ENCODE measurements at places on chromosomes 5 and 9.

DNA sequence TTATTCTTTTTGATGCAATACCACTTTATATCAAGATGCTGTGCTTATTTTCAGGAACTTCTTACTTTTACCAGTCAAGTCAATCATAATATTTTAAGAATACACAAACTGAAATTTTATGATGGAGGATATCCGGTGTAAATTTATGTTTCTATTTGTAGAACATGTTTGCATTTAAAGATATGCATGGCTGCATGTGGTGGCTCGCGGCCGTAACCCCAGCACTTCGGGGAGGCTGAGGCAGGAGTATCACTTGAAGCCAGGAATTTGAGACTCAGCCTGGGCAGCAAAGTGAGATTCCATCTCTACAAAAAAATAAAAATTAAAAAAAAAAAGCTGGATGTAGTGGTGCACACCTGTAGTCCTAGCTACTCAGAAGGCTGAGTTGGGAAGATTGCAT, 73.5 kb upstream of the ALDH1A1 start:
- no peak for DNase-seq

DNA sequence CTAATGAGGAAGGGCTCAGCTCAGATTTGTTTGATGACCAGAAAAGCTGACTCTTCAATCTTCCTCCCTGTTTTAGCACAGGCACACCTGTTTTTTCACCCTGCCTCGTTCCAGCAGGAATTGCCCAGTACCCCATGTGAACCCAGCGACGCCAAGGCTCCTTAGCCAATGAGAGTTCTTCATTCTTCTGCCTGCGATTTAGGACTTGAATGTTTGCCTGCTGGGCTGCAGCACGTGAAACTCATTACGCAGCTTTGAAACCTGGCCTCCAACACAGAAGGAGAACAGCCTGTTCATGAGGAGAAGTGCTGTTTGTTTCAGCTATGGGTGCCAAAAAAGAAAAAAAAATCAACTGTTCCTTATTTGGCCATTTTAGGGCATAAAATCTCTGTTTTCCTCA, 315.5 kb downstream of the TRPM3 start:
- no peak for DNase-seq

DNA sequence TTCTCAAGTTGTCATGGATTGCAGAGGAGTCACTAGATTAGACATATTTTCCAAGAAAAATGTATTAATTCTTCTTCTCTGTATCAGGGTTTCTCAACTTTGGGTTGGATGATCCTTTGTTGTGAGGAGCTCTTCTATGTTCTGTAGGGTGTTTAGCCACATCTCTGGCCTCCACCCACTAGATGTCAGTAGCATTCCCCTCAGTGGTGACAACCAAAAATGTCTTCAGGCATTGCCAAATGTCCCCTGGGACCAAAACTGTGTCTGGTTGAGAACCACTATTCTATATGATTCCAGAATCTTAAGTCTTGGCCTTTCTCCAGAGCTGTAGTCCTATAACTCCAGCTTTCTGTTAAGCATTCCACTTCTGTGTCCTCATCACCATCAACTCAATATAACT, 220.9 kb downstream of the KIAA0825 start:
- DNase-seq: no peak

- no peak for DNase-seq
These were observed 42.1 kb downstream of the NKD2 start for GRCh38 chr5:1050423-1051365.

DNA sequence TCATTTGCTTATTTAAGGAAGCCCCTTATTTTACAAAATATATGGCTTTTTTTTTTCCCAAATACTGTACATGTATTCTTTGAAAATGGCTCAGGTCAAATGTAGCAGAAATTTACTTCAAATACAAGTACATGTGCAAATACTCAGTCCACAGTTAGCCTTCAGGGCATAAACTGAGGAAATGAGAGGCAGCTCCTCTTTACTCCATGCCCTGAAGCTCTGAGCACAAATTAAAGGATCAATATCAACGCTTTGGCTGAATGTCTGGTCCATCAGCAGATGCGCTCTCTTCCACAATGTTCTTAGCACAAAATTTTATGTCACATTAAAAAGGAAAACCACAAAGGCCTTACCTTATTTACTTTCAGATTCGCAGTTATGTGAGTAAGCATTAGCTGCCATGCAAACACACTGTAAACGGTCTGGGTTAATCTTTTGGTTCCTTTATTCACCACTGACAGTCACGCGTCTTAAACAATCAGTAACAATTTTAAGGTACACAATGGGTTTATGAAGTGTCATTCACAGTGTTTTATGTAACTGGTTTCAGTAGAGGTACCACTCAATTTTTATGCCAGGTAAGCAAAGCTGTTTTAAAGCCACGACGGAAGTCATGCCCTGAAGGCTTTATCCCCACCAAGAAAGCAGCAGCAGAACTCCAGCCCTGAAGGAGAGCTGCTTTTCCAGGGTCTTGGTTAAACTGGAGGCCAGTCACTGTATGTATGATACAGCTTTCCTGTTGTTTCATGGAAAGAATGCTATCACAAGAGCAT, 103.4 kb downstream of the OTULIN start:
- no peak for DNase-seq

- no peak for DNase-seq
These were observed 23.6 kb upstream of the FIBCD1 start for GRCh38 chr9:130962418-130963316.

- DNase-seq: no peak
These were observed 9.2 kb upstream of the SLC12A7 start for GRCh38 chr5:1121044-1121443.

Measured in AML-193 (cell line).